NCI-H2081 treated with DMSO at 0.1 percent for 48 hours (cell line): ENCODE measurements at places on chromosomes 7 and 10.

GRCh38 chr7:4245866-4246470, 436.1 kb upstream of the FOXK1 start:
- no peak for DNase-seq

- no peak for DNase-seq
Observed at GRCh38 chr7:80699721-80700256, 61.3 kb downstream of the CD36 start.

- DNase-seq = no peak
Observed at GRCh38 chr7:133563251-133563650, 310.4 kb downstream of the EXOC4 start.

DNA sequence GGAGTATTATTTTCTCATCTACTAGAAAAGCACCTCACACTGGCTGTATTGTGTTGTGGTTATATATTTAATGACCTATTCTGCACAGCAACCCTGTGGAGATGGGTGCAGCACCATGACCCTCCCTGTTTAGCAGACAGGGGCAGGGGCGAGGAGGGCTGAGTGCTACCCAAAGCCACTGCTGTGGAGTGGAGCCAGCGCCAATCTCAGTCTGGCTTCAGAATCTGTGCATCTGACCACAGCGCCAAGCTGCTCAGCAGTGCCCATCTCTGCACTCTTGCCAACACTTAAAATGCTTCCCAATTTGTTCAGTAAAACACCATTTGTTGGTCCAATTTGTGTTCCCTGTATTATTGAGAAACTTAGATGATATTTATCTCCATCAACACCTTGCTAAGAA, 239.1 kb downstream of the ZMYND11 start:
- DNase-seq = no peak

GRCh38 chr7:20064974-20065862, 152.0 kb downstream of the MACC1 start:
- no peak for DNase-seq

DNA sequence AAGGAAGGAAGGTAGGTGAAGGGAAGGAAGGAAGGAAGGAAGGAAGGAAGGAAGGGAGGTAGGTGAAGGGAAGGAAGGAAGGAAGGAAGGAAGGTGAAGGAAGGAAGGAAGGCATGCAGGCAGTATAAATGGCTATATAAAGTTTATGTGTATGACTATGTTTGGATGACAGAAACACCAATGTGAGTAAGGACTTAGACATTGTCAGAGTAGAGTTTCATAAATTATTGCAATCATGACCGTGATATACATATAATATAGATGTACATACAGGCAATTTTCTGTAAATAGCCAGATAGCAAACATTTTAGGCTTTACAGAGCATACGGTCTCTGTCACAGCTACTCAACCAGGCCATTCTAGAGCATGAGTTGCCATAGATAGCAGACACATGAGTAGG, 133.8 kb upstream of the AKR1E2 start:
- no peak for DNase-seq

DNA sequence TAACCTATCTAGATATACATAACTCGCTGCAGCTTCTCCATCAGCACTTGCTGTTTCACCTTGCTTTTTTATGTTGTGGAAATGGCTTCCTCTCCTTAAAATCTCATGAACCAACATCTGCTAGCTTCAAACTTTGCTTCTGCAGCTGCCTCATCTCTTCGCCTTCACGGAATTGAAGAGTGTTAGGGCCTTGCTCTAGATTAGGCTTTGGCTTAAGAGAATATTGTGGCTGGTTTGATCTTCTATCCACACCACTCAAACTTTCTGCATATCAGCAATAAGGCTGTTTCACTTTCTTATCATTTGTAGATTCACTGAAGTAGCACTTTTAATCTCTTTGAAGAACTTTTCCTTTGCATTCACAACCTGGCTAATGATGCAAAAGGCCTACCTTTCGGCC, 49.2 kb upstream of the AGR3 start:
- DNase-seq = no peak

DNA sequence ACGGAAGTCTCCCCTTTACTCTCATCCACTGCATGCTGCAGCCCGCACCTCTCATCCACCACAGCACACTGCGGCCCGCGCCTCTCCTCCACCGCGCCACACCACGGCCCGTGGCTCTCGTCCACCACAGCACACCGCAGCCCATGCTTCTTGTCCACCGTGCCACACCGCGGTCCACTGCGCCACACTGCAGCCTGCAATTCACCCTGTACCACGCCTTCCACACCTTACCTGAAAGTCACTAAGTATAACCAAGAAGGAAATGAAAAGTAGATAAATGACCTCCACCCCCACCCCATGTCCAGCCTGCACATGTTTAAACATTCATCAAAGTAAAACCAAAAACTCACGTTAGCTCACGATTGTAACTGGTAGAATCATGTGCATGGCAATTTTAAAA, 176.1 kb downstream of the DIP2C start:
- DNase-seq = no peak

DNA sequence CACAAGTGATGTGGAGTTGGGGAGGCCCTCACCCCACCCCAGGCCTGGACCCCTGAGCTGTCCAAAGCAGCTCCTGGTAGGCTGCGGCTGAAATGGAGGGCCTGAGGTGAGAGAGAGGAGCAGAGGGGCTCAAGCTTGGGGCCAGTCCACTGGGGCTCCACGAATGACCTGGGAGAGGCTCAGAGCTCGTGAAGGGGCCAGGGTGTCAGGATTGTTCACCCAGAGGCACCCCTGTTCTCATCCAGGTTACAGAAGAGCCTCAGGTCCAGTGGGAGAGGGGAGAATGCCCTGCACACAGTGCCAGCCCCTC, 102.2 kb upstream of the RET start:
- no peak for DNase-seq

DNA sequence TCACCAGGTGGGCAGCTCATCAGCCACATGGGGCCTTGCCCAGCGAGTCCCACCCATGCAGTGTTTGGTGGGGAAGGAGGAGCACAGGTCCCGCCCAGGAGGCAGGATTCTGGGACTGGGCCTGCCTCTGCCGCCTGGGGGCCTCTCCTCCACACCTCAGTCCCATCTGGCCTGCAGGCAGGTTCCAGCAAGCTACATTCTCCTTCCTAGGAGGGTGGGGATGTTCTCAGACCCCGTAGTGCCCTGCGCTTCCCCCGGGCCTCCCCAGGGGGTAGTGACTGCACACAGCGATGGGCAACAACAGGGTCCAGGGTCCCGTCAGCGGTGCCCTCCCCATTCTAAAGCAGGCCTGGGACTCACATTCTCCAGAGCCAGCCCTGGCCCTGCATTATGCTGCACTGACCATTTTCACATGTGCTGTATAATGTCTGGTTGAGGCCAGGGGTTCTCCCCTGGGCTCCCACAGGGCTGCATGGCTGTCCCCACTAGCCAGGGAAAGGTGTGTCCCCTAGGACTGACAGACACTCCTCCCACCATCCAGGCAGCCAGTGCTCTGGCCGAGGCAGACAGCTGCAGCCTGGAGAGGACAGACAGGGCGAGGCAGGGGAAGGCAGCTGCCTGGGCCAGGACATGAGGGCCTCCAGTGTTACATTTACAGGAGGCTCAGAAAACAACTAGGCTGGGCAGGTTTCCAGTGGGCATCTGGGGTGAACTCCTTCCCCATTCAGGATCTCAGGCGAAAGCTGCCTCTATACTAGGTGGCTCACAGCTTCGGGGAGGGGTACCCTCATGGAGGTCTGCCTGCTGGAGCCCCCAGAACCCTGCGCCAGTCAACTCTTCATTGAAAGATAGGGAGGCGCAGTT, 9.3 kb downstream of the RASGEF1A start:
- DNase-seq = no peak

DNA sequence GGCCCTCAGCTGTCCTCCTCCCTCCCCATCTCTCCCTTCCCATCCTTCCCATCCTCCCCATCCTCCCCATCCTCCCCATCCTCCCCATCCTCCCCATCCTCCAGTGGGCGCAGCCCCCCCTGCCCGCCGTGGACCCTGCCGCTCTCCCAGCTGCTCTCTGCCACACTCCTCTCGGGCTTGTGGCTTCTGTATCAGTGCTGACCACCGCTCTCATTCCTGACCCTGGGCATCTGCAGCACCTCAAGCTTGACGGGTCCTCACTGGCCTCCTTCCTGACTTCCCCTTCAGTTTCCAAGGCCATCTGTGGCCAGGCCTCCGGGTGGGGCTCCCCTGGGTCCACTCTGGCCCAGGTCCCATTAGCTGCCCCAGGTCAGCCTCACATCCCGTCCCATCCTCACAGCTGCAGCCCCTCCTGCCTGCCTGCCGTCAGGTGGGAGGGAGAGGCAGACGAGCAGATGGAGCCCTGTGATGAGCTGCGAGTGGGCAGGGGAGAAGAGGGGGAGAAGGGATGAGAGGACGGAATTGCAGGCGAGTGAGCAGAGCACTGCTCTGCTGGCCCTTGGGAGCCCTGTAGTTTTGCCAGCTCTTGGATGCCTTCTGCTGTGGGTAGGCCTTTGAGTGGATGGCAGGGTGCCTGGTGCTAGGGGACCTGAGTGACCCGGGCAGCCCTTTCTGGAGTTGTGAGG, 35.7 kb downstream of the LHPP start:
- no peak for DNase-seq

GRCh38 chr7:21368317-21368716, 59.6 kb upstream of the SP4 start:
- no peak for DNase-seq

- no peak for DNase-seq
Observed at GRCh38 chr10:124157271-124157681, 63.9 kb upstream of the CHST15 start.

DNA sequence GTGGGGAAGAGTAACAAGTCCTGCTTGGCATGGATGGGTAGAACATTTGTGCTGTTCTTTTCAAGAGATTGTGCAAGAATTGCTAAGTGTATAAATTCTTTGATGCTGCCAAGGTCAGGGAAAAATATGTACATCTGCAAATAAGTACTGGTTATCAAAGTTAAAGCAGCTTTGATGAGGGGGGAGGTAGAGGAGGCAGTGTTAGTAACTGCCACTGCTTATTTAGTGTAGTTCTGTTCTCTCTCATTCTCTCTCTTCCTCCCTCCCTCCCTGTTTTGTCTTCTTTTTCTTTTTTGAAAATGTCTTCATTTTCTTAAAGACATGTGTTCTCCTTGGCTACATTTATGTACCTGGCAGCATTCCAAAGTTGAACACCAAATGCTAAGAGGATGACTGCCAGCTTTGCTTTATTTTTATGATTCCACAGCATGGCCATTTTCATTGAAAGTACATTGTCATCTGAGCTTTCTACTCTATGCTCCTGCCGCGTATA, 18.6 kb downstream of the CACNB2 start:
- no peak for DNase-seq

- no peak for DNase-seq
Observed at GRCh38 chr10:15725603-15726002, 5.9 kb upstream of the ITGA8 start.

- no peak for DNase-seq
Observed at GRCh38 chr10:4512671-4513240, 313.3 kb upstream of the AKR1E2 start.

DNA sequence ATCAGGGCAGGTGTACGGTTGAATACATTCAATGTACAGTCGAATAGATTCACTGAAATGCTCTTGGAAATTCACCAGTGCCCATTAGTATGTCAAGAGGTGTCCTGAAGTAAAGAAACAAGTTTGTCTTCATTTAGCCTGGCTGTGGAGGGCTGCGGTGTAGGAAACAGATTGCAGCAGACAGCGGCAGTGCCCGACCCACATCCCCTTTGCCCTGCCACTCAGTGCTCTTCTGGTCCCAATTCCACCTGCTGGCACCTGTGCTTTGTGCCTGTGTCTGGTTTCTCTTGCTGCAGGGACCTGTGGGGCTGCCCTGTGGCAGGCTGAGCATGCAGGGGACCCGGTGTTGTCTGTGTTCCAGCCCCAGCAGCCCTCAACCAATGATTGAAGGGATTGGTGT, 183.7 kb downstream of the RPS24 start:
- no peak for DNase-seq

DNA sequence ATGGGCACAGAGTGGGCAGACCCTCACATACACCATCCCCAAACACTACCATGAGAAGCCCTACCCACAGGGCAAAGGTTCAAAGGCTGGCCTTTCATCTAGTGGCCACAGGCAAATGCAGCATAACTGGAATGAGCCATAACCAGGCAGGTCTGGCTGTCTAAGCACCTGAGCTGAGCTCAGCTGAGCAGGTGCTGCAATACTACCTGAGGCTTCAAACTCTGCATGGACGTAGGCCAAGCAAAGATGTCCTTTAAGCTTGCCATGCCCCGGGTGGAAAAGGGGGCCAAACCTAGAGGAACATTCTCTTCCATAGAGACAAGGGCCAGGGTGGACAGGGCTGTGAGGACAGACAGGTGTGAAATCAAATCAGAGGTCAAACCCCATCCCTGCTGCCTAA, 65.3 kb upstream of the CAMK2B start:
- no peak for DNase-seq

- DNase-seq = no peak
Observed at GRCh38 chr10:132048294-132048667, 17.5 kb upstream of the JAKMIP3 start.

DNA sequence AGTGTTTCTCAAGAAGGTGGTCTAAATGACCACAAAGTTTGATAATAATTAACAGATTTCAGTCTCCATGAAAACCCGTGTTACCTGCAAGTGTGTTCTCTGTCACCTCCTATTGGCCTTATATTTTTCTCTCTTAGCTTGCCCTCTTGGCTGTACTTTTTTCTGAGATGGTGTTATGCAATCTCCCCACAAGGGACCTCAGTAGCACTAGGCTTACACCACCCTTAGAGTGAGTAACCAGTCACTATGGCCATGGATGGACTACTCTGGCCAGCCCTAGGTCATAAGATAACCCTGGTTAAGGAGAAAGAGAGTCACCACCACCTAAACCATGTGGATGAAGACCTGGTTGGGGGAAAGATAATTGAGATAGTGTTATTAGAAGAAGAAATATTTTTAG, 76.8 kb downstream of the NPSR1 start:
- DNase-seq = no peak

DNA sequence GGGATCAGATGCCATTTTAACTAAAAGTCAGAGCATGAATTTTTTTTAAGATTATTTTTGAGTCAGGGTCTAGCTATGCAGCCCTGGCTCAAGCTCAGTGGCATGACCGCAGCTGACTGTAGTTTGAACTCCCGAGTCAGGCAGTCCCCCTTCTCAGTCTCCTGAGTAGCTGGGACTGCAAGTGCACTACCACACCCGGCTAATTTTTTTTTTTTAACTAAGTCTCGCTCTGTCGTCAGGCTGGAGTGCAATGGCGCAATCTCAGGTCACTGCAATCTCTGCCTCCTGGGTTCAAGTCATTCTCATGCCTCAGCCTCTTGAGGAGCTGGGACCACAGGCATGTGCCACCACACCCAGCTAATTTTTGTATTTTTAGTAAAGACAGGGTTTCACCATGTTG, 7.8 kb downstream of the TAS2R41 start:
- no peak for DNase-seq

- no peak for DNase-seq
Observed at GRCh38 chr7:85561706-85562105, 374.9 kb upstream of the SEMA3D start.

GRCh38 chr10:7891634-7892033, 73.3 kb downstream of the TAF3 start:
- no peak for DNase-seq

GRCh38 chr10:60425392-60426110, 35.9 kb upstream of the ANK3 start:
- no peak for DNase-seq

DNA sequence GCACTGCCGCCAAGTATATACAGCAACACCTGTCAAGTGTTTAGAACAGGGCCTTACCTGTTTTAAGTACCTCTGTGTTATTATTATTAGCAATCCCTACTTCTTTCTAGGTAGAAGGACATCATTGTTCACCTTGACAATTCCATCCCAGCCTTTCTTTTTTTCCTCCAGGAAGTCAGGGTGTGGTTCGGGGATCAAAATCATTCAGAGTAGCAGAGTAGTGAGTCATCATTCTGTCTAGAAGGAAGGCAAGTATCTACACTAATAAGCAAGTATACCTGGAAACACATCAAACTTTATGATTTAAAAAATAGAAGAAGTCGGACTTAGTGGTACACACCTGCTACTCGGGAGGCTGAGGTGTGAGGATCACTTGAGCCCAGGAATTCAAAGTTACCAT, 25.5 kb upstream of the CAPZA2 start:
- no peak for DNase-seq
